RWPE2 (cell line): ENCODE measurements at places on chromosomes 4 and X.

DNA sequence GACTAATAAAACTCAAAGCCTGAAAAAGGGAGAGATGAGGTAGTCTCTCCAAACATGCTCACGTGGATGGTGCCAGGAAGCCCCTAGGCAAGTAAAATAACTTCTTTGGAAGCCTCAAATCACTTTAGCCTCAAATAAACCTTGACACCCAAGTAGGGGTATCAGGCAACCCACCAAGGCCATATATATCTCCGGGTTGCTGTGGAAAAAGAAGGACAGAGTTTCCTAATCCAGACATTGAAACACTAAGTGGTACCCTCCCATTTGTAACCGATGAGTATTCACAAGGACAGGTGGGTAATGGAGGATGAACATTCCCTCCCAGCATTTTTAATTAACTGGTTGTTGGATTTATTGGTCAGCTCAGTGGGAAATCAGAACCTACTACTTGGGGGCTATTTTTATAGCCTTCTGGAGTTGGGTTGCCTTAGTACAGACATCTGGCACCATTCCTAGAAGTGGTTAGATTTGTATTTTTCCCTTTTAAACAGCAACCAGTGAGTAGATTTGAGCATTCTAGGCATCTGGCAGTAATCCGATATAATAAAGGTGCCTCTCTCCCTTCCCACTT lies 87.7 kb downstream of the GPC3 start:
- DNase-seq, result no peak

- no peak for DNase-seq
Measured at GRCh38 chr4:78482281-78482680, 69.3 kb upstream of the ANXA3 start.

DNA sequence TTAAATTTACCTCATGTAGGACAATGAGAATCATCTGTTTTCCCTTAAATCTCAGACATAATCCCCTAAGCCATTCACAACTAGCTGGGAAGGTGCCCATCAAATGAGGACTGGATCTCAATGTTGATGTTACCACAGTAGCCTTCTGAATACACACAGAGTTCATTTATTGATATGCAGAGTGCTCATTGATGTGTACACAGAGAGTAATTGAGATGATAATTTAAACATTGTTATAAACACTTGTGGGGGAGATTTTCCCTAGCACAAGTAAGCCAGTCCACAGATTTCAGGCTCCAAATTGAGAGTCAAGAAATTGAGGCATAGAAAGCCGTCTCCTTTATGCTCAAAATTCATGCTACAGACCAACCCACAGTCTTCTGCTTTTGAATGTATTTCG lies 273.4 kb upstream of the TRPC5 start:
- no peak for DNase-seq

- DNase-seq, result no peak
Measured at GRCh38 chrX:29172880-29173279, 585.6 kb downstream of the IL1RAPL1 start.

DNA sequence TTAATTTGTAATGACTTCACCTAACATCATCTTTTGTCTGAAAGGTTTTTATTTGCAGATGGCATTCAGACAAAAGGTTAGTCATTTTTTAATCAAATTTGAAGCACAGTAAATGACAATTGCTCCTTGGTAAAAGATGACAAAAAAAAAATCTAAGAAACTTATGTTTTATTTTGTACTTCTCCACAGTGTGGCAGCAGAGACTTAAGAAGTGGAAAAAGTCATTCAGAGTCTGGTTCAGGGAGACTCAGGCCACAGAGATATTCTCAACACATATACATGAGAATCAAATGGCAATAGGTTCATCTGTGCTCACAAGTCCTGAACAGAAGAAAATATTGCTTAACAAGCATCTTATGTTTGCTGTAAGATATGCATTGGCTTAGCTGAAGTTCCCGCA lies 436.2 kb downstream of the KCNIP4 start:
- no peak for DNase-seq

DNA sequence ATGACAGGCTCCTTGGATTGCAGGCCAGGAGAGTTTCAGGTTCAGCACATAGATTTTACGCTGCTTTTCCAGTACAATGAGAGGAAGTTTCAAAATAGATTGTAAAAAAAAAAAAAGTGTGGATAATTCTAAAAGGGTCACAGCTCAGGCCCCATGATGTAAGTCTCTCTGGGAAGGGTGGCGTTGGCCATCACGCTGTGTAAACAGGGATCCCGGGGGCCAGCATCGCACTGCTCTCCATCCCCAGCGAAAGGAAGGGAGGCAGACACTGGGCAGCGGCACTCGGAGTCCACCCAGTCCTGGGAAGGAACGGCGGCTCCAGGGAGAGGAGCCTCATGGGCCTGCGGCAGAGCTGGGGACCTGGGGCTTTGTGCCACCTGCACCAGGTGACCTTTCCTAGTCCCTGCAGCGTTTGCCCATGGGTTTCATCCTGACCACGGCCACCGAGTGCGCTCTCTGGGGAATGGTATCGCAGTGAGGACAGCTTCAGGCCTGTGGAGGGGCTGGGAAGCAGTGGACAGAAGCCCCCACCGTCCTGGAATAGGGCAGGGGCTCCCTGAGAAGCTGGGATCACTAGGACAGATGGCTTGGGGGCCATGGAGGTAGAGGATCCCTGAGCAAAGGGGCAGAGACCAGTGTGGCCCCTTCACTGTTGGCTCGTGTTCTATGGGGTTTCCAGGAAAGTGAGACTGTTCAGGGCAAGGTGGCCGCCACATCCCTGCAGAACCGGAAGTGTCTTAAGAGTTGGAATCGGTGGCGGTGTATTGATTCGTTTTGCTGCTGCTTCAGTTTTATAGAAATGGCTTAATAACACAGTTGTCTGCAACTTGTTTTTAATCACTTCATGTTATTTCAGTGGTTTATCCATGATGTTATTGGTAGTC lies 38.9 kb downstream of the RGS12 start:
- no peak for DNase-seq

GRCh38 chrX:153554519-153555167 lies 37.2 kb downstream of the ATP2B3 start:
- no peak for DNase-seq

DNA sequence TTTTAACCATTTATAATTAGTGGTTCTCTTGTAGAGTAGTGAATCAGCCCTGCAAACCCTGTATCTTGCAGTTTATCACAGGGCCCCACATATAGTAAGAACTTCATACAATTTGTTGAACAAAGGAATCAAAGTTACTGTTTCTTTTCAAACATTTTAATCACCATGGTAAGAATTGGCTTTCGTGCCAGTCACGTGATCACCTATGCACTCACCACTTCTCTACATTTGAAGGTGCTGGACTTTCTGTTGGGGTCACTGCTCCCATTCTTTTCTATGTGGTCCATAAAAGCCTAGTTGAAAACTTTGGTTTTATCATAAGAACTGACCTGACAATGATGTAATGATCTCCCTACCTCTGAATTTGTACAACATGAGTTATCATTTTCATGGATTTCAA lies 426.4 kb upstream of the CPEB2 start:
- no peak for DNase-seq

GRCh38 chrX:49675075-49675719 lies 20.6 kb downstream of the PAGE1 start:
- DNase-seq, result no peak

GRCh38 chrX:13719192-13719856 lies 15.1 kb downstream of the TRAPPC2 start:
- no peak for DNase-seq

DNA sequence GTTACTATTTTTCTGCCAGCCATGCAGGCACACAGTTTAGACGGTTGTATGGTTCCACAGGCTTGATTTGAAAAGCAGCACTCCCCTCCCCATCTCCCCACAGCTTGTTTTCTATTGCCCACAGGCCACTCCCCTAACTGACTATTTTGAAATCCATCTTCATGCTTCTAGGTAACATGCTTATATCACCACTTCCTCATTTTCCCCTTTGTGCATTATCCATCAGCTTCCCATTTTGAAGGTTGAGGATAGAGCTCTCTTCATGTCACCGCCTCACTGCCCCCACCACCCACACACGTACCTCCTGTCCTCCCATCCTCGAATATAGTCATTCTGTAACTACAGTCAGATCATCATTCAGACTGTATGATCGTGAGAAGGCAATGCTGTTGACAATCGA lies 224.7 kb downstream of the MID1 start:
- DNase-seq, result no peak

DNA sequence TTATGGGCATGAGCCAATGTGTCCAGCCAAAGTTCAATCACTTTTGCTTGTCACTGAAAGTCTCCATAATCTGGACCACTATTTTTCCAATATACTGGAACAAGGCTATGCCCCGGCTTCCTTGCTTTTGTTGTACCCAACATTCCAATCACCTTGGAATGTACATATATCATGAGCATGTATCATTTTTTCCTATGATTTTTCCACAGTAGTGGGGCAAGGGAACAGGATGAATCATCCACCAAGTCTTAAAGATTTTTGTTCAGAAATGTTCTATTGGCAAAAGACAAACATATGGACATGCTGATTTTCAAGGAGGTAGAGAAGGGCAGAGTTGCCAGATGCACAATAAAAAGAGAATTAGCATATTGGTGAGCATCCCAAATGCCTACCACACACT lies 548.1 kb upstream of the INTU start:
- no peak for DNase-seq

GRCh38 chr4:3203971-3204431 lies 45.0 kb upstream of the MSANTD1 start:
- DNase-seq, result no peak

DNA sequence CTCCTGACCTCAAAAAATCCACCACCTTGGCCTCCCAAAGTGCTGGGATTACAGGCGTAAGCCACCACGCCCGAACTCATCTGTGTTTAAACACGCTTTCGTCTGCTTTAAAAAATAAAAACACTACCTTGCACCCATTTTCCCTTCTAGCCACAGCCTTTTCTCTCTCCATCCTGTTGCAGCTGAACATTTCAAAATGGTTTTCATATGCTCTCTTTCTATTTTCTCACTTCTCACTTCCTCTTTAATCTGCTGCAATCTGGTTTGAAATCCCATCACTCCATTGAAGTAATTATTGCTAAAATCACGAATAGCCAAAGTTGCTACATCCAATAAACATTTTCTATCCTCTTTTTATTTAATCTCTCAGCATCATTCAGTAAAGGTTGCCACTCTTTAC lies 70.0 kb downstream of the DCHS2 start:
- no peak for DNase-seq

DNA sequence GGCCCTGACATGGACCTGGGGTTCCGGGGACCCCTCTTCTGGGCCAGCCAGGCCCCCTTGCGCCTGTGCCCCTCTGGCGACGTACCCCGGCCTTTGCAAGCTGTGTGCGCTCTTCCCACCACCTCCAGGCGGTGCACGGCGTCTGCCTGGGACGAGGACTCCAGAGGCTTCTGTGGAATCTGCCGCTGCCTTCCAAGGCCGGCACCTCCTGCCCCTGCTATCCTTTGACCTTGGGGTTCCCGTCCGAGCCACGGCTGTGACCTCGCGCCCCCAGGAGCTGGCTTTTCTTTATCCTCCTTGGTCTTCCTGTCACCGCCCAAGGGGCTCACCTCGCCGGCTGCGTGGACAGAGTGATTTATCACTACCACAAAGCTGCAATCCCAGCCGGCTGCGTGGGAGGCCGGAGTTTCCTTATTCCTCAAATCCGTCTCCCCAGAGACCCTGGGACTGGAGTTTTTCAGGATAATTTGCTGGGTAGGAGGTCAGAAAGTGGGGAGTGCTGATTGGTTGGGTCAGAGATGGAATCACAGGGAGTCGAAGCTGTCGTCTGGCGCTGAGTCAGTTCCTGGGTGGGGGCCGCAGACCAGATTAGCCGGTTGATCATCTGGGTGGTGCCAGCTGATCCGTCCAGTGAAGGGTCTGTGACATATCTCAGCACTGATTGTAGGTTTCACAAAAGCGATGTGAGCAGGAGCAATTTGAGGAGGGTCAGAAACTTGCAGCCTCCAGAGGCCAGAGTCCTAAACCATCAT lies 19.8 kb upstream of the PLCXD1 start:
- peak; percentile 70 for DNase-seq

- no peak for DNase-seq
Measured at GRCh38 chrX:22392133-22392948, 119.6 kb downstream of the CBLL2 start.

- DNase-seq, result no peak
Measured at GRCh38 chr4:6272863-6273660, 3.4 kb downstream of the WFS1 start.

GRCh38 chr4:88697141-88697540 lies 488 bp downstream of the NAP1L5 start:
- no peak for DNase-seq

DNA sequence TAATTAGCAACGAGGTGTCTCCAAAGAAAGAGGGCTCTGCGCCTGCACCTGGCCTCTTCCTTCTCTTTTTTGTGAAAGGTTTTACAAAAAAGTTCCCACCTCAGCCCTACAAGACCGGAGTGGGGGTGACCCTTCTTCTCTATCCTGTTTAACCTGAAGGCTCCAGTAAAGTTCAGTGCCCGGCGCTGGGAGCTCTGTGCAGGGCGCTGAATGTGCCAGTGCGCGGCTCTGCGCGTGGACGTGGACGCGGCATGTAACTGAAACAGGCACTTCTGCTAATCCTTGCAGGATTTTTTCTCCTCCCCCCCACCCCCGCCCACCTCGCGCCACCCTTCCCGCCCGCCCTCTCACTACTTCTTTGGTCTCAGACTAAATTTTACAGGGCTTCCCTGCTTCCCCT lies 2.4 kb downstream of the GPR50 start:
- DNase-seq, result no peak

GRCh38 chr4:26874110-26874509 lies 13.5 kb downstream of the STIM2 start:
- no peak for DNase-seq

GRCh38 chr4:109494563-109494962 lies 60.9 kb downstream of the SEC24B start:
- DNase-seq, result no peak

GRCh38 chr4:105707782-105708180 lies 708 bp downstream of the INTS12 start:
- no peak for DNase-seq

GRCh38 chr4:124753941-124754581 lies 41.5 kb upstream of the ANKRD50 start:
- no peak for DNase-seq

GRCh38 chrX:44843318-44843702 lies 511 bp upstream of the DUSP21 start:
- DNase-seq, result no peak

DNA sequence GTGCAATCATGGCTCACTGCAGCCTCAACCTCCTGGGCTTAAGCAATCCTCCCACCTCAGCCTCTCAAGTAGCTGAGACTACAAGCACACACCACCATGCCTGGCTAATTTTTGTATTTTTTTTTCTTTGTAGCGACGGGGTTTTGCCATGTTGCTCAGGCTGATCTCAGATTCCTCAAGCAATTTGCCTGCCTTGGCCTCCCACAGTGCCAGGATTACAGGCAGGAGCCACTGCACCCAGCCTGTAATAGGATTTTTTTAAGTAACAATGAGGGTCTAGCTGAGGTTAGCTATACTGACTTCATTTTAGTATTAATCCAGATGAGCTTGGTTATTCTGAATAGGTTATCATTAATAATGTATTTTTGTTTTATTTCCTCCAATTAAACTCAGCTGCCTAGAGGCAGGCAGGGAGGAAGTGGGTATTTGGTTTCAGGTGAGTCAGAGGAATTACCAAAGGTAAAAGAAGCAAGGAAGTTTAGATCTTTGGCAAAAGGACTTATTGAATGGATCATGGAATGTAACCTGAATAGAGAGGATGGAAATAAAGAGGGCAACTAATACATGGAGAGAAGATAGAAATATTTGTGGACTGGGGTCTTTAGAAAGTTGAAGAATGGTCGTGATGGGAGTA lies 1023.3 kb upstream of the TENM3 start:
- no peak for DNase-seq

GRCh38 chr4:141567326-141567915 lies 69.0 kb upstream of the IL15 start:
- no peak for DNase-seq

GRCh38 chr4:172125443-172125842 lies 312.2 kb downstream of the GALNTL6 start:
- DNase-seq, result no peak

- DNase-seq, result no peak
Measured at GRCh38 chr4:111400741-111401140, 744.5 kb upstream of the FAM241A start.
